Peyer's patch (tissue), 4 donors: ENCODE measurements at places on chromosomes 5 and 9.
A peak's percentile ranks its signal among the peaks of the same experiment; 100 is the strongest.

DNA sequence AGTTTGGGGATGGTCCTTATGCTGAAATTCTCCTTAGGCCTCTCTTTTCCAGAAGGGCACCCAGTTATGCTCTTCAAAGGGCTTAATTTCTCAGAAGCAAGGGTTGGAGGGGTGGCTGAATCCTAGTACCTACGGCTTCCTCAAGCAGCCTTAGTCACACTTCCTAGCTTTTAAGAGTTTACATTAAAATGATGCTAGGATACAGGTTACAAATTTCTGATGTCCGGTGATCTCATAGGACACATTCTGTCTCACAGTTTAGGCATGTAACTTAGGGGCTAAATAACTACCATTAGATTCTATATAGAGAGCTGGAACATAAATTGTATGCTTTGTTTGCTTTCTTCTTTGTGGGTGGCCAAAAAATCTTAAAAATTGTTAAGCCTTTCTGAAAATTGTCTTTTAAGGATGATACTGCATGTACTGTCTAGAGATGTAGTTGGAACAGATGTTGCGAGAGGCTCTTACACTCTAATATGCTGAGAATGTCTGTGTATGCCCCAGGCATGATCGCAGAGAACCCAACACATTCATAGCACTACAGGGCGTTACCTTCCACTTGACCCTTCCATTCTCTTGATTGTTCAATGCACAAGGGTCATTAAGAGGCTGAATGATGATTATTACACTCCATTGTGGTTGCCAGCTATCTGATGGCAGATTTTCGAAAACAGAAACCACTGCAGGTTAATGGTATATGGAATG, 139.1 kb downstream of the TMEM38B start:
- DNase-seq, result no peak

GRCh38 chr9:111316796-111317195, 13.2 kb downstream of the OR2K2 start:
- DNase-seq, result no peak

DNA sequence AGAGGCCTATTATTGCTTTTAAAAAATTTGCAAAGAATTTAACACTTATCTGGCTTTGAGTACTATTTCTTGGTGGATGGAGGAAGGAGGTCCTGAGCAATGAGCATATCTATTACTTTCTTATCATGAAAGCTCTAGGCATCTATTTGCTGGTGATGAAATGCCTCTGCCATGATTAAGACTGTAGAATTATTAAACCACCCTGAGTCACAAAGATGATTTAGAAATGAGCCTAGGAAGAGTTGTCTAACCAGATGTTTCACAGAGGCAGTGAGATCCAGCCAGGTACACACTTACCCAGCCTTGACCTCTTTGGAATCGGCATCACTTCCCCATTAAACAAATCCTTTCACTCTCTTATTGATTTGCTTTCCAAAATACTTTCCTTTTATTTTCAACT, 304.4 kb upstream of the KIF2A start:
- no peak for DNase-seq

DNA sequence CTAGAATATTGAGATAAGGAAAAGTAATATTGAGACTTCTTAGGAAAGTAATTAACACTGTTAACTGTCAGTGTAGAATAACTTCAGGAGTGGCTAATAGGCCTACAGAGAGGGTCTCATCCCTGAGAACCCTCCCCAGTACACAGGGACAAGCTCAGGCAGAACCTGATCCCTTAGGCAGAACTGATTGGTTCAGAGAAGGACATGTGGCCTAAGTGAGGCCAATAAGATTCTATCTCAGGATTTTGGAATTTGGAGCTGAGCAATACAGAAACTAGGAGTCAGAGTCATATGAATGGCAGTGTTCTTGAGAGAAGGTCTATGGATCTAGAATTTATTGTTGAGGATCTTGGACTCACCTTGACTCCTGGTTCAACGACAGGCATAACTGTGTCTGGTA, 10.9 kb upstream of the UBLCP1 start:
- no peak for DNase-seq

DNA sequence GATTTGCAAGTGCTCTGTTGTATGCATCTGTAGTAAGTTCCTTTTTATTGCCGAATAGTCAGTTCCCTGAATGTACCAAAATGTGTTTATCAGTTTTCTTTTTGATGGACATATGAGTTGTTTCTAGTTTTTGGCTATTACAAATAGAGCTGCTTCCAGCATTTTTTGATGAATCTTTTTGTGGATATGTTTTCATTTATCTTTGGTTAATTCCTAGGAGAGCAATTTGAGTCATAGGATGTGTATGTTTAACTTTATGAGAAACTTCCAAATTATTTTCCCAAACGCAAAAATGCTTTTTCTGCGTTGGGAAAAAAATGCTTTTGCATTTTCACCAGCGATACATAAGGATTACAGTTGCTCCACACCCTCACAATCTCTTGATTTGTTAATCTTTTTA, 287.7 kb downstream of the FER start:
- DNase-seq, result no peak

- no peak for DNase-seq
Measured at GRCh38 chr9:133580419-133580738, 28.8 kb downstream of the FAM163B start.

GRCh38 chr9:69495296-69495695, 170.3 kb downstream of the ENTREP1 start:
- DNase-seq, result no peak

GRCh38 chr9:81627481-81627880, 61.9 kb downstream of the TLE1 start:
- DNase-seq, result no peak

DNA sequence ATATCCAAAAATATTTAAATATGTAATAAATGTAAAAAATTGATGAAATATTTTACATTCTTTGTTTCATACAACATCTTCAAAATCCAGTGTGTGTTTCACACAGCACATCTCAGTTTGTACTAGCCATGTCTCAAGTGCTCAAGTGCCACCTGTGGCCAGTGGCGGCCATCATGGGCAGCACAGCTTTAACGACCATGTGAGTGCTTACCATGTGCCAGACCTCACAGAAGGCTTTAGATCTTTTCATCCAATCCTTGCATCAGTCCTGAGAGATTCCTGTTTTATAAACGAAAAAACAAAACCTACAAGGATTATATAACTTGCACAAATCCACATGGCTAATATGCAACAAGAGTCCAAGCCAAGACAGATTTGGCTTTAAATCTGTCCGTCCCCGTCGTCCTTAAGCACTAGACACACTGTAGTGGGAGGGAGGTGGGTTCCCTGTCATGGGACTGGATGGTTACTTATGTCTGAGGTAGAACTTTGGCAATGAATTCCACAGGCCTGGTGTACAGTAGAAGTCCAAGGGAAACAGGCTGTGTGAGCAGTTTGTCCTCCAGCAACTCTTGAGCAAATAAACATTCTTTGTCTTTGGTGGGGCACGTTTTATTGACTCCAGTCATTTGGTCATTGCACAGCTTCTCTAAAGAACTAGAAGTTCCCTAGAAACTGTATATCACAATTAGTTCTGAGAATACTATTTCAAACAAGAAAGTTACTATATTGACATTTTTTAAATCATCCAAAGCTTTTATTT, 25.0 kb upstream of the F2R start:
- DNase-seq, result no peak

DNA sequence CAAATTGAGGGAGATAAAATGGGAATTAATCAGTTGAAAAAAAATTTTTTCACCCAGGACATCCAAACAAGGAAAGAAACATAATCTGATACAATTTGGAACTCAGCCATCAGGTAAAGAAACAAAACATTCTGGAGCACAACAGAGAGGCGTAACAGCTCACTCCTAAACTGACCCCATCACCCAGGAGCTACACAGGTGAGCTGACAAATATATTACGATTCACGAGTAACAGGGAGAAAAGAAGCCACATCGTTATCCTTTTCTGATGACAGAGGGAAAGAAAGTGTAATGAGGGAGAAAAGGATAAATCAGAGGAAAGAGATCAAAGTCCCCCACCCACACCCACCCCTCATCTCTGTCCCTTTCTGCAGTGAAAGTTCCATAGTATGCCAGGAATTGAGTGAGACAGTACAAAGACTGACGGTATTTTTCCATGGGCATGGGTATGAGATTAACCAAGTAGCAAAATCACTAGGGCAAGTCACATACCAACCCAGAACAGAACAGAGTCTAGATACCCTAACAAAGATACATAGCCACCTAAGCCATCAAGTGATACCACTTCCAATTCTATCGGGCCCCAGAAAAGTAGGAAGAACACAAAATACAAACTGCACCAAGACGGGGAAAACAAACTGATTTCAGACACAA, 45.4 kb downstream of the TMEM245 start:
- DNase-seq, result no peak

DNA sequence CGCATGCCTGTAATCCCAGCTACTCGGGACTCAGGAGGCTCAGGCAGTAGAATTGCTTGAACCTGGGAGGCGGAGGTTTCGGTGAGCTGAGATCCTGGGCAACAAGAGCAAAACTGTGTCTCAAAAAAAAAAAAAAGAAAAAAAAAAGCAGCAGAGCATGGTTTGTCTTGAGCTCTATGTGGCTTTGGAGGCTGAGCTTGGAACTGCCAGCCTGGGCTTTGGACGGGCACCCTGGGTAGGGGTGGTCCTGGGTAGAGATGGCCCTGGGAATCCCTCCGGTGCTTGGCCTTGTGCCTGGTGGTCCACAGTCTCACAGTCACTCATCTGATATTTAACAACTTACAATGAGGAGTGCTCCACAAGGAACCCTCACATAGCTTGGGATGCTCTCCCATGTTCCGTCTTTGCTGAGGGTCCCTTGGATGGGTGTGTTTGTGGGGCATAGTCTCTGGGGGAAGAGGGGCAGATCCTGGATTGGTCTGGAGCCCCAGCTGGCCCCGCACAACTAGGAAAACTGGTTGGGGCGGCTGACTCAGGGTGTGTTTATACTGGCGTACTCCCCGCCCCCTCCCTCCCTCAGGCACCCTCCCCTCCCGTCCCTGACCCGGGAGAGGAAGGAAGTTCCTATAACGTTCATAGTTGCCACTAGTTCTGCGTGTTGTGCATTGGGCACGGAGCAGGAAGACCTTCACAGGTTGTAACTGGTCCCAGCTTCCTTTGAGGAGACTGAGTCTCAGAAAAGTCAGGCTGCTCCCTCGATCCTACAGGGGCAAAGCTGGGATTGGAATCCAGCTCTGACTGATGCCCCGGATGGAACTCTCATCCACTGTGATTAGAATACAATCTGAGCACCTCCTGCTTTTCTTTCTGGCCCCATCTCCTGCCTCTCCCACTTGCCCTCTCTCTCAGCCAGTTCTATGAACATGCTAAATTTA, 11.2 kb downstream of the IER5L start:
- peak; percentile 83 for DNase-seq

DNA sequence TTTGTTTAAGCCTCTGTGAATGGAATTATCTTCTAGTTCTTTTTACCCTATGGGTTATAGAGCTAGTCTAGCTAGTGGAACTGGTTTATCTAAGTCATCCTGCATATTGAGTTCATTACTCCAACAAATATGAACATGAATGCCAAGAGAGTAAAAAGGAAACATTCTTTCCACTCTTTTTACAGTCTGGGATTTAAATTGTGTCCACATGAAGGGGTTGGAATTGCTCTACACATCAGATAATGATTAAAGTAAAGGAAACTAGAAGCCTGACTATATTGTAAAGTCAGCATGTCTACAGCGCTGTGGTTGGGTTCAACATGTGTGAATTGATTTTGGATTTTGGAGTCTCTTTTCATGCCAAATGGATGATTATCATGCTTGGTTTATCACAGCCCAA, 173.1 kb downstream of the CCDC171 start:
- no peak for DNase-seq

DNA sequence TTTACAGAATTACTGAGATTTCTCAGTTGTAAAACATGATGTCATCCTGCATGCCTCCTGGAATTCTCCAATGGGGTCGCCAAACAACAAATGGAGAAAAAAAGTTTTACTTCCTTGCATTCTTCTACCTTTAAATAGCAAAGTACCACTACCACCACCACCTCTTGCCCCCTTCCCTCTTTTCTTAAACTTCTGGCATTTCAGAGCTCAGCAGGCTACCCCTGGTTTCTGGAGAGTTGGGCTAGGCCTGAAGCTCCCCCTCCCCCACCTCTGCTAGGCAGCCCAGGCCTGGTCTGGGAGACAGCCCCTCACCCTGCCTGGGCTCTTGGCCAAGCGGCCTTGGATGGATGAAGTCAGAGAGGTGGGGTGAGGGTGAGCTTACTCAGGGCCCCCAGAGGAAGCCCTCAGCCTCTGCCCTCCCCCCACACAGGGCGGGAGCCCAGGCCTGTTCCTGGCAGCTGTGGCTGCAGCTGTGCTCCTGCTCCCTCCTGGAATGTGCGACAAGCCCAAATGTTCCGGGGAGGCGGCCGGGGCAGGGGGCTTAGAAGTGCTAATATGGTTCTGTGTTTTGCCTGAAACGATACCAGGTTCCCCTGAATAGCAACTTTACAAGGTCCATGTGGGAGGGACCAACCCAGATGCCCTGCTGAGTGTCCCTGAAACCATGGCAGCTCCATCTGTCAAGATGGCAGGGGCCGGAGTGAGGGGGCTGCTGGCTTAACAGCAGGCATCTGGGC, 6.0 kb upstream of the CCIN start:
- DNase-seq, result no peak
